T-helper 1 cell (primary cell): ENCODE measurements at places on chromosomes 4 and X.

- no peak for DNase-seq
These were observed 59.4 kb downstream of the TSC22D3 start for GRCh38 chrX:107716118-107716684.

GRCh38 chr4:4392501-4393183, 5.7 kb downstream of the NSG1 start:
- no peak for DNase-seq

- DNase-seq, result no peak
These were observed 69.2 kb downstream of the VCX3A start for GRCh38 chrX:6465756-6466155.

DNA sequence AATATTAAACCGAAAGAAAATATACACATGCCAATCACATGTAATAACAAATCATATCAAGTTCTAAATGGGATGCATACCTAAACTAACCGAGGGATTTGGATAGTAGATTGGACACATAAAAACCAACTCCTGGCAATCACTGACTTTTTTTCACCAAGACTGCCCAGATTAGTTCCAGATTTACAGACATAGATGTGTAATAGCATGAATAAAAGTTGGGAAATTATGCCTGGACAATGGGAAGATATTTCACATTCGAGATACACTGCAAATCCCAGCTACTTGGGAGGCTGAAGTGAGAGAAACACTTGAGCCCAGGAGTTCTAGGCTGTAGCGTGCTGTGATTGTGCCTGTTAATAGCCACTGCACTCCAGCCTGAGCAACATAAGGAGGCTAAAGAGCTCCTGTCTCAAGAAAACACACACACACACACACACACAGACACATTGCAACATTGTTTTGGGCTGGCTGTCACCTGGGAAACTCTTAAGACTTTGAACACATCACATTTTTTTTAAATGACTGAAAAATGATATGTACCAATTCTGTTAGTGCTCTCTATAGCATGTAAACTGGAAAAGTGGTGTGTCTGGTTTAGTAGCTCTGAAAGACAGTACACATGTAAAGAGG, 5.7 kb downstream of the RAB40A start:
- no peak for DNase-seq

GRCh38 chr4:150828159-150828558, 186.9 kb downstream of the LRBA start:
- DNase-seq, result peak; percentile 42

- no peak for DNase-seq
These were observed 35.2 kb downstream of the RNF175 start for GRCh38 chr4:153724606-153725005.

- no peak for DNase-seq
These were observed 7.9 kb upstream of the PPP3CA start for GRCh38 chr4:101355246-101355645.

DNA sequence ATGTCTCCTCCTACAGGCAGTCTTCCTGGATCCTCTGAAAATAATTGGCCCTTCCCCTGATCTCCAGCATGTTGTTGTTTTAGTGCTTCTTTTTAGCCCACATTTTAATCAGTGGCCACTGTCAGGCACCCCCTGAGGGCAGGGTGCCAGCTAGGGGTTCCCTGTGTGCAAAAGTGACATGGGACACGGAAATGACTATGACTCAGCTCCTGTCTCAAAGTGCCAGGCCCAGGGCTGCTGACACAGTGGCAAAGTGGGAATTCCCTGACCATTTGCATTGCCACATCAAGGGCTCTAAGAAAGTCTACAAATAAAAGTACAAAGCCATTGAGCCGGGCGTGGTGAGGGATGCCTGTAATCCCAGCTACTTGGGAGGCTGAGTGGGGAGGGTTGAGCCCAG, 24.8 kb downstream of the HMX1 start:
- DNase-seq, result no peak

GRCh38 chr4:78313754-78314120, 237.8 kb upstream of the ANXA3 start:
- no peak for DNase-seq

GRCh38 chrX:84170931-84171330, 17.1 kb downstream of the RPS6KA6 start:
- no peak for DNase-seq

DNA sequence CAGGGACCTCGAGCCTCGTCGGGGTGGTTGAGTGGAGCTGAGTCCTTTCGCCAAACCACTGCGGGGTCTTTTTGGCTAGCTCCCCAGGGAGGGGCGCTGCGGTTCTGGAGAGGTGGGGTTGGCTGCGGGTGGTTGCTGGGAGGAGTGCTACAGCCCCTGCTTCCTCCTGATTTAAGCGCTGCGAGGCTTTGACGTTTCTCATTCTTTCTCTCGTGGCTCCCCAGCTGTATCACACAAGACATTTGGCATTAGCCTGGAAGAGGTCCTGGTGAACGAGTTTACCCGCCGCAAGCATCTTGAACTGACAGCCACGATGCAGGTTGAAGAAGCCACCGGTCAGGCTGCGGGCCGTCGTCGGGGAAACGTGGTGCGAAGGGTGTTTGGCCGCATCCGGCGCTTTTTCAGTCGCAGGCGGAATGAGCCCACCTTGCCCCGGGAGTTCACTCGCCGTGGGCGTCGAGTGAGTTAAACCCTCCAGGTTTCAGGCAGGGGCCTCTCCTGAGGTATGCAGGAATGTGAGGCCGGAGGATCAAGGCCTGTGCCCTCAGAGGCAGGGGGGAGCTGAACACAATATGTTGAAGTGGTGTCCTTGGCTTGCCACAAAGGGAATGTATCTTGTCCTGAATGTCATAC, 25.5 kb downstream of the ARHGAP36 start:
- no peak for DNase-seq

DNA sequence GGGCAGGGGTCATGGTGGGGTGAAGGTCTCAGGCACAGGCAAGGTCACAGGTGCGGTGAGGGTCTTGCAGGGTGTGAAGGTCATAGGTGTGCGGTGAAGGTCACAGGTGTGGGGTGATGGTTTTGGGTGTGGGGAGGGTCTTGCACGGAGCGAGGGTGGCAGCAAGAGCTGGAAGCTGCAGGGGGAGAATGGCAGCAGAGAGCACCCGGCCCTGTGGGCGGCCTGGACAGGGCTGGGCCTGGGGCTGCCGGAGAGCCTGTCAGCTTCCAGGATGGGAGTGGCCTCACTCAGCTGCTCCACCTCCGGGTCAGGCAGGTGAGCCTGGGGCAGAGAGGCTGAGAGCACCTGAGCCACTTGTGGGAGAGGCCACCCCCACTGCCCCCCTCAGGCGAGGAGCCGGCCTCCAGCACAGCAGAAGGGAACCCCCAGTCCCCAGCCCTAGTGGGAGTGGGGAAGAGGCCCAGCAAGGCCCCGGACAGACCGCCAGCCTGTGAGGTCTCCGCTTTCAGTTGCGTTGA, 1.5 kb downstream of the MSANTD1 start:
- DNase-seq, result no peak

GRCh38 chr4:159015841-159016240, 87.0 kb upstream of the RAPGEF2 start:
- no peak for DNase-seq
